ENCODE measurements at places on chromosomes 12 and 14.

DNA sequence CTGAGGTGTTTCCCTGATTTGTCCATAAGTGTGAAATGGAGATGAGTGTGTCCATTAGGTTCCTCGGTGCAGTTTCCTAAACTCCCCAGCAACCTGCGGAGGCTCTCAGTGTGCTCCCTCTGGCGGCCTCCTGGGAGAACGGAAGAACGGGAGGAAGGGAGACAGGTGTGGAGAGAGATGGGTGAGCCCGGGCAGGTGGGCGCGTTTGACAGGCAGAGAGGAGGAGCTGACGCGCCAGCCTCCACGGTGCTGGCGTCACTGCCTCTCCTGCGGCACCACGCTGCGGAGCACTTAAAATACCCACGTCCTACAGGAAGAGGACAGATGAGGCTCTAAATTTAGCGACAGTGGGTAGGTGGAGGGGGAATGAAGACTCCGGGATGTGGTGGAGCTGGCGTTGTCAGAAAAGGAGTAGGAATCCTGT lies 26.8 kb upstream of the PEX5 start:
- DNase-seq = no peak

- DNase-seq = no peak
Measured at GRCh38 chr12:55931317-55931779, 386 bp downstream of the DGKA start.

DNA sequence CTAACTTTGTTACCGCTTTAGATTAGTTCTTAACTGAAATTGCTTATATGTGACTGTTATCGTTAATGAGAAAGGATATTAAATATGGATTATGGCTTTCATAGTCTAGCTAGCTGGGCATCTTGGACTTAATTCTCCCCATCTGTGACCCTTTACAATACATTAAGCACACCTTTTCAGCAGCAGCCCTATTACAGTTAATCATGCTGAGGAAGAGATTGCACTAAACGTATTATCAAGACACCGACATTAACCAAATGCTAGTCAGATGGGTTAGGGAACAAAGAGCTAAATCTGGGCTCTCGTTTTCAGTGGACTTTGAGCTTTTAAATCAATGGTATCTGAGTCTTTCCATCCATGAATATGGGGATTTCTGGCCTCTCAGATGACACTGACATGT lies 447.5 kb upstream of the DCN start:
- no peak for DNase-seq

- DNase-seq = no peak
Measured at GRCh38 chr14:65024957-65025356, 38.3 kb downstream of the FNTB start.

- DNase-seq = no peak
Measured at GRCh38 chr12:116199160-116199706, 78.3 kb downstream of the MED13L start.

DNA sequence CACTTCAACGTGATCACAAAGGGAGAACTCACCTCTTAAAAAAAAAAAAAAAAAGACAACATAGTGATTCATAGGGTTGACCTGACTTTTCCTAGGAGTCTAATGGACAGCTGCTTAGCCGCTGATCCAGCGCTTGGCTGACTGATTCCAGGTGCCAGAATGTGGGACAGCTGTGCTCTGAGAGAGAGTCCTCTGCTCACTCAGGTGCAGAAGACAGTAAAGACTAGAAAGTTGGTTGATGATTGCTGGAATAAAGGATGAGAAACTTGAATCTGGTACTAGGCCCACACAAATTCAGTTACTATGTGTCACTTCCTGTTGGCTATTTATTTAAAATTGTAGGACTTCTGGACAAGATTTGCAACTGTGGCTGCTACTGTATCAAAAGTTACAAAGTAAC lies 229.4 kb downstream of the CHST11 start:
- no peak for DNase-seq

DNA sequence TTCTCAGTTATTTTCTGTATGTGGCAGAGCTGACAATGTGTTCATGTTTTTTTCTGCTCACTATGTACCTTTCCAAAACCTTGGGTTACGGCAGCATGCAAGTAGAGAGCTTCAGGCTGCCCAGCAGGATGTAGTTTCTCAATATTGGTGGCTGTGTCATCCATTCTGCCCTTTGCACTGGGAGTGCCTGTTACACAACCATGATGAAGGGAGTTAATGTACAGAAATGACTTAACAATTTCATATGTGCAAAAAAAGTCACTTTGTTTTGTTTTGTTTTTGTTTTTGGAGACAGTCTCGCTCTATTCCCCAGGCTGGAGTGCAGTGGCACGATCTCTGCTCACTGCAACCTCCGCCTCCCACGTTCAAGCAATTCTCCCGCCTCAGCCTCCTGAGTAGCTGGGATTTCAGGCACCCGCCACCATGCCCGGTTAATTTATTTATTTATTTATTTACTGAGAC lies 6.1 kb upstream of the CNIH1 start:
- DNase-seq = peak; percentile 24

DNA sequence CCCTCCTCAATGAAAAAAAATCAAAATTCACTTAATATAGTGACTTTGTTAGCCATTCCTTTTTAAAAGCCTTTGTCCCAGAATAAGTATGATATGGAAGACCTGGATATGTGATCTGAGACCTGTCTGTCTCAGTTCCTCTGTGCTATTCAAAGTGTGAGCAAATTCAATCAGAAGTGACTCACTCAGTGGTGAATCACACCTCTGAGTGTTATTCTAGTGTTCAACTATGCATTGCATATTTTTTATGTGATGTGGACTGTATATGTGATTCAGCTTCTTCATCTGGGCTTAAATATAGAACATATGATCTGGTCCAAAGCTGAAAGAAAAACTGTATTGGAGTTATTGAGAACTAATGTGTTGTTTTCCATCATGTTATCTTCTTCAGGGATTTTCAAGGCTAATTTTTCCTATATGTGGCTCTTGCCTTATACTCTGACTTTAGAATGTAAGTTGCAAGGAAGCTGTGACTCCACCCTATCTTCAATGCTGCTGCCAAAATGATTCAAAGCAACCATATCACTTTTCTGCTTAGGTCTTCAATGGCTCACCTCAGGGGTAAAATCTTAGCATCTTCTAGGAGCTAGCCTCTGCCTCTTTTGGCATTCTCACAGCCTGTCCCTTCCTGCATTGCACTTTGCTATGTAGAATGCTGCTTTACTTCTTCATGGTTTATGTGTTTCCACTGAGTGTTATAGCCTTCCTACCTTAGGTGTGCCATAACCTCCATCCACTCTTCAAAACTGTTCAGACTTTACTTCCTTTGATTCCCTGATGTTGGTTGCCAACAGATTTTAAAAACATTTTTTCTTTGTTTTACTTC lies 169.8 kb downstream of the OTOGL start:
- no peak for DNase-seq

Measured in KG1 (cell line).